ENCODE measurements at places on chromosomes 5 and 9. TPM values are rescaled to one million over a fixed set of nuclear protein-coding genes. Genes with fewer than 3 reads are reported as not detected.

- DNase-seq: no peak
Observed at GRCh38 chr9:2234371-2234893, 219.3 kb downstream of the SMARCA2 start.

DNA sequence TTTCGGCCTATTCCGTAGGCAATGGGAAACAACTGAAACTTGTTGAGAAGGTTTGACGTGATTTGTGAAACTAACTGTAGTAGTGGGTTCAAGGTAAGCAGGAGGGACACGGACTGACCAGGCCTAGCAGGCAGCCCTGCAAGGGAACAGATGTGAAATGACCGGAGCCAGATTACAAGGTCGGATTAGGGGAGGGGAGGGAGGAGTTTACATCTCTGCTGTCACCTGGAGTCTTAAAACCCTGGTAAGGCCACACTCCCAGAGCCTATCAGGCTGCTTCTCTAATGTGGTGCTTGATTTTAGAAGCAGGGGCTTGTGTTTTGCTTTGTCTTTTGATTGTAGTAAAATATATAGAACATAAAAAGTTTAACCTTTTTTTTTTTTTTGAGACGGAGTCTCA, 3.5 kb upstream of the SPTAN1 start:
- no peak for DNase-seq

DNA sequence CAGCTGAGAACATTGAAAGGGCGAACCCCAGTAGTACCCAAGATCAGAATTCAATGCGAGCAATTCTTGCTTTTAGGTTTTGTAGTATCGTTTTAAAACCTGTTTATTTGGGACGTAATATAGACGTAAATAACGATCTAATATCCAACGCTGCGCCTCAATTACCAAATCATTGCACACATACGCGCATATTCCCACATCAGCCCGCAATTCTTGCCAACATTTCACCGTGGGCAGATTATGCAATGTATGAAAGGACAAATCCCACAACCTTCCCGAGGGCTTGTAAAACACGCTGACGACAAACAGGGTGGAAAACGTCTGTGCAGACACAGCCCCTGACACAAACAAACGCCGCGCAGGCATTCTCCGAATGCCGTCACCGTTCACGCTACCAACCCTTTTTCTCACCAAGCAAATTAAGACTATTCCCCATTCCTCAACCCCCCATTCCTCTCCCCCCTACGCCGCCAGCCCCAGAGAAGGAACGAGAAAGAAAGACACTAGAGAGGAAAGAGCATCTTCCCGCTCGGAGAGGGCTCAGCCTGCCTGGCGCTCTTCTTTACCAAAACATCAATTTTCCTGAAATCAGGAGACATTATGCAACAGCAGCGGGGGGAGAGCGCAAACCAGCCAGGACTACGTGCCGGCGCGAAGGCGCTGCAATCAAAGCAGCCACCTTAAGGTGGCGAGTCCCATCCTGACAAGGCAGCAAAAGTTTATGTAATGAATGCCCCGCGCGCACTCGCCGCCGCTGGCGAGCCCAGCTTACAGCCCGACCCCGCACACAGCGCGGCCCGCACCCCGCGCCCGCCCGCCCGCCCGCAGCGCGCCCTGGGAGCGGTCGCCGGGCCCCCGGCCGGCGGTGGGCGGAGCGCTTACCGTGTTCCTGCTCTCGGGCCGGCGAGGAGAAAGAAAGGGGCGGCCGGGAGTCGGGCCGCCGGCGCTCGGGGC, 597 bp downstream of the NFIL3 start:
- DNase-seq: no peak

- DNase-seq: no peak
Observed at GRCh38 chr9:26244661-26245451, 566.6 kb upstream of the TUSC1 start.

DNA sequence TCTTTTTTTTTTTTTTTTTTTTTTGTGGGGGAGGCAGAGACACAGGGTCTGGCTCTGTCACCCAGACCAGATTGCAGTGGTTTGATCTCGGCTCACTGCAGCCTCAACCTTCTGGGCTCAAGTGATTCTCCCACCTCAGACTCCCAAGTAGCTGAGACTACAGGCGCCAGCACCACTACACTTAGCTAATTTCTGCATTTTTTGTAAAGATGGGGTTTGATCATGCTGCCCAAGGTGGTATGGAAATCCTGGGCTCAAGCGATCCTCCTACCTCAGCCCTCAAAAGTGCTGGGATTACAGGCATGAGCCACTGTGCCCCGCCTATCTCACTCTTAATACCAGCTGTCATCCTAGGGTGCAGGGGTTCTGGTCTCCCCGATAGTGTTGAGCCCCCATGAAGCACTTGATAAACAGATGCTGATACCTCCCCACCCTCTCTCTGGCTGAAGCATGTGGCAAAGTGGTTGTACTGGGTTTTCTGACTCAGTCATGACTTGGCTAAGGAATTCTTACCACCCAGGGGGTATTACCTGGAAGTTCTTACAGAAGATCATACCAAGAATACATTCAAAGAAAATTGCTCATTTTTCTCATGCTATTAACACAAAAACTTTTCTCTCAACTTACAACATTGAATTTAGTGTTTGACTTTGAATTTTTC, 110.2 kb upstream of the DAPK1 start:
- DNase-seq: peak; percentile 11

- DNase-seq: no peak
Observed at GRCh38 chr5:22238047-22238446, 615.1 kb downstream of the CDH12 start.

DNA sequence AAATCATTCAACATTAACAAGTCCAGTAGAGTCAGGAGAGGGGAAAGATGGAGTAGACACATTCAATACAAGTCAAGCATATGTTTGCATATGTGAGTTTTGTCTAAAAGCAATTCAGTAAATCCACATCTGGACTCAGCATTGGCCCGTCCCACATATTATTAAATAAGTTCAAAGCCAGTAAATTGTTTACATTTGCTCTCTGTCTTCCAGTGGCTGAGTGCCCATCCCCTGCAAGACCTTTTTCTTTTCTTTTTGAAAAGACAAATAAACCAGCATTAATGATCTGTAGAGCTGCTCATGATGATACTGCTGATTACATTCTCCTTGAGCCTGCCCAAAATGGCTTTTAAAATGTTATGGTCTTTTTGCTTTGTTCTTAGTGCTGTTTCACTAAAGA, 71.1 kb downstream of the TNC start:
- DNase-seq: no peak

- no peak for DNase-seq
Observed at GRCh38 chr5:45062044-45062443, 253.3 kb downstream of the MRPS30 start.

- no peak for DNase-seq
Observed at GRCh38 chr5:119382169-119382568, 26.4 kb downstream of the TNFAIP8 start.

DNA sequence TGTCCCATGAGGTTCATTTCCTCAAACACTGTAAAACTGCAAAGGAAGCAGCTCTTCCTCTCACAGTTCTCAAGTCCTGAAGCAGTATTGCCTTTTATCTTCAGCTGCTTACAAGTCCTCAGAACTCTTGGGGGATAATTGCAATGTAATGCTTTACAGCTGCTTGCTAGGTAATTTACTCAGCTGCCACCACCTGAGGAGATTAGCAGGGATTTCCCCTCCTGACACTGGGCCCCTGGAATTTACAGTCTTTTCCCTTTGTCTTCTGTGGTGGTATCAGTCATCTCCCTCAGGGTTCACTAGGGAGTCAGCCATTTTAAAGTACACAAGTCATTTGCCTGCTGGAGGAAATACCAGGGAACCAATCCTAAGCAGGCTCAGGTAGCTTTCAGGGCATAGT, 754.3 kb upstream of the GRAMD2B start:
- DNase-seq: no peak

- no peak for DNase-seq
Observed at GRCh38 chr5:74322191-74322590, 318.3 kb downstream of the ENC1 start.

GRCh38 chr5:10534561-10535530, 29.0 kb upstream of the ANKRD33B start:
- no peak for DNase-seq

DNA sequence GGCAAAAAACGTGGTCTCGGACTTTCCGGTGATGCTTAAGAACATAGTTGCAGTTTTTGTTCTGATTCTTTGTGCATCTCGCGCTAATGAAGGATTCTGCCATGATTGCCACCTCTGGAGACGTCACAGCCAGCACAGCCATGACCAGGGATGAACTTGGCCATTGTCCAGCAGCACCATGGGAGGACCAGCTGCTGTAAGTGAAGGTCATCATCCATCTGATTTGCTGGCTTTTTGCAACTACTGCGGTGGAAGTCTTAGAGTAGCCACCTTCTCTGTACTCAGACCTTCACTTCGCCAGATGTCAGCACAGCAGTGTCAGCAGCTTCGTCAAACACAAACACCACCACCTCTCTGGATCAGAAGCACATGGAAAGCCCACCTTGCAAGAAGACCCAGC, 45.7 kb downstream of the NSUN2 start:
- DNase-seq: peak; percentile 22

GRCh38 chr5:119393746-119394145, 37.9 kb downstream of the TNFAIP8 start:
- DNase-seq: no peak

DNA sequence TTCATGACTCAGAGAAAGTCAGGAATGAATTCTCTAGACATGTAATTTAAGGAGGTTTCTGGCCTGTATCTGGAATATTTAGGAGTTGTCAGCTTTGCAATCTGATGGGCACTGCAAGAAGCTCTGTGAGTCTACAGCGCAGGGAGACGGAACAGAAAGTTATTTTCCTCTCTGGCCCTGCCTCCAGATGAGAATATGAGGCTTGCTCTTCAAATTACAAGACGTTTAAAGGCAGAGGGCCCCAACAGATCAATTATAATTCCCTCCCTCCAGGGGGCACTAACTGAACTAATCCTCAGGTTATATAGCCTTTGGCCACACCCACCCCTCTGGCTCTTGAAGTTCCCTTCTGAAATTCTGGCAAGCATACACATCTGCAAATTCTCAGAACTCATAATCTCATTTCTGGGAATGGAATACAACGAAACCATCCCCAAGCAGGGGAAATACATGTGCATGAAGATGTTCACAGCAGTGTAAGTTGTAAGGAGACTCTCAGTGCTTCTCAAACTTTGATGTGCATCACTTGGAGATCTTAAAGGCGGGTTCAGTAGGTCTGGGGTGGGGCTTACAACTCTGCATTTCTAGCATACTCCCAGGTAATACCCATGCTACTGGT, 307.6 kb downstream of the CWC27 start:
- no peak for DNase-seq

DNA sequence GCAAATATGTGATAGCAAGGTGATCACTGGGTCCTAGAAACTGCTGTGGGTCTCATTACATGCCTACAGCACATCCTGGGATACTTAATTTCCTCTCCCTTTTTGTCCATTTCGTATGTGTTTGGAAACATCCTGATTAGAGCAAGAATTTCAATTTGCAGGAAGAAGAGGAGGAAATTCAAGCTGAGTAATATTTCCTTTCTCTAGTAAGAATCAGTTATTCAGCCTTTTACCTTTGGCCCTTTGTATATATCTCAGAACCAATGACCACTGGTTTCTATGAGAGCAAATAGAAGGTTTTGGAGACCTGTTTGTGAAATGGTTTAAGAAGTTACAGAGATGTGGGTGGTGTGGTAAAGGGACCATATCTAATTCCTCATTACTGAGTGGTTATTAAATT, 171.6 kb downstream of the RMI1 start:
- no peak for DNase-seq

- DNase-seq: no peak
Observed at GRCh38 chr5:81164936-81165335, 68.2 kb upstream of the CKMT2 start.

DNA sequence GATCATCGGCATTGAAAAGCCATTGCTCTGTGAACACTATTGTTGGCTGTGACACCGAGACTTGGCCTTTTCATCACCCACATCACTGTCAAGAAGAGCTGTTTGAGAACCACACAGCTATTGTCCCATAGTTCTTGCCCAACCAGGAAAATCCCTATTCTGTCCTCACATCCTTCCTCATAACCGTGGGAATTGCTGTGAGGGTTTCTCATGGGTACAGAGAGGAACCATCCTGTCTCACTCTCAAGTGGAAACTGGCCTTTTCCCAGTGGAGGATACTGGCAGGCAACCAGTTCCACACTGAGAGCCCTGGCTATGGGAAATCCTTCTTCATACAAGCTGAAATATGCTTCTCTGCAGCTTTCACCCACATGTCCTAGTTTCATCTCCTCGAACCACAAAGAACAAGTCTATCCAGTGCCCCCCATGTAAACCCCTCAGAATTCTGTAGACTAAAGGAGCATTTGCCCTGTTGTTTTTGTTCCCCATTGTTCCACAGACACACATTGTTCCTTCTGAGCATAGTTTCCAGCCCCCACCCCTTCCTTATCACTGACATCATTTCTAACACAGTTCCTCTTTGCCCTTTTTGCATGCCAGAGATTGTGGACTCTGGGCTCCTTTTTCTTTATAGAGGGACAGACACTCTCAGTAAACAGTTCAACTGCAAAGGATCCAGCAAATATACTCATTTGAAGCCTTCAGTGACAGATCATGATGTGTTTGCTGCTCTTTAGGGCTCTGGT, 57.8 kb upstream of the C5orf46 start:
- no peak for DNase-seq

GRCh38 chr5:146027751-146028150, 77.6 kb downstream of the PLAC8L1 start:
- no peak for DNase-seq

GRCh38 chr9:125479846-125480615, 218.4 kb downstream of the GAPVD1 start:
- DNase-seq: no peak

DNA sequence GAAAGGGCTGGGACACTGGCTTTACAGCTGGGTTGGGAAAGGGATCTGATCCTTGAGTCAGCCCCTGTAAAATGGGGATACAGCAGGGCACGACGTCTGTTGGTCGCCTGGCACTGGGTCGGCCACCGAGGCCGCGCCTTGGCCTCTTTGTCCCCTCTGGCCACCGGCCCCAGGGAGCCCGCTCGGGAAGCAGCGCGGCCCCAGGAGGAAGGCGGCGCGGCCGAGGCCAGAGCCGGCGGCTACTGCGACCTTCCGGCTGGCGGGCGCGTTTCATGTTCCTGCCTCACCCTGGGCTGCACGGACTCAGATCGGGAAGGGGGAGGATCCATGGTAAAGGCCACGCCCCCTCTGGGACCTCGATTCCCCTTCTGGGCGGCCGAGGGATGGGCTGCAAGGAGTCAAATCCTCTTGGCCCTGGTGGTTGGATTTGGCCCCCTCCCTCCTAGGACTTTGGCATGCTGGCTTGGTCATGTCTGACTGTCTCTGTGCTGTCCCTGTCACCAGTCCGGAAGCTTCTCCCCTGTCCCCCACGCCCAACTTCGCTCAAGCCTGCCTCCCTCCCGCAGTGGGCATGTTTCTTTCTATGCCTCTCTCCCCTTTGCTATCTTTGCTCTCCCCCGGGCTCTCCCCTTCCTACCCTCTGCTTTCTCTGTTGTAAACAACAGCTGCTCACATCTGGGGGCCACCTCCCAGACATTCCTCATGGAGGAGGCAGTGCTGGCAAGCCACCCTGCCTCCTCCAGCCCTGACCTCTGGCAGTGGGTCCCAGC, 25.8 kb downstream of the FPGS start:
- DNase-seq: peak; percentile 83

GRCh38 chr5:71456362-71456743, 902 bp downstream of the BDP1 start:
- no peak for DNase-seq

SAPCD2 gene
- total RNA-seq: 21.9 TPM

PCDHA4 gene
- total RNA-seq: 10.7 TPM

PCDHAC1 gene
- total RNA-seq: 6.7 TPM

GPRIN1 gene
- total RNA-seq: 3.3 TPM

SCAI gene
- 12.8 TPM for total RNA-seq

C5orf34 gene
- 2.0 TPM for total RNA-seq

PCDHGA6 gene
- 0.86 TPM for total RNA-seq

WNT8A gene
- not detected for total RNA-seq

GRIN1 gene
- 0.94 TPM for total RNA-seq

CYLC2 gene
- total RNA-seq: not detected

LAMC3 gene
- 0.38 TPM for total RNA-seq

TMEM203 gene
- 42.3 TPM for total RNA-seq

ARID3C gene
- 0.26 TPM for total RNA-seq

Measured in type B pancreatic cell (in vitro differentiated cells).